ENCODE measurements at places on chromosomes 1 and 21.

- DNase-seq: no peak
These were observed 734 bp upstream of the C1orf210 start for GRCh38 chr1:43286115-43286514.

- DNase-seq: no peak
These were observed 17.6 kb downstream of the NOS1AP start for GRCh38 chr1:162087111-162087510.

GRCh38 chr1:205190845-205191577 is 20.5 kb downstream of the DSTYK start:
- DNase-seq: peak; percentile 50

DNA sequence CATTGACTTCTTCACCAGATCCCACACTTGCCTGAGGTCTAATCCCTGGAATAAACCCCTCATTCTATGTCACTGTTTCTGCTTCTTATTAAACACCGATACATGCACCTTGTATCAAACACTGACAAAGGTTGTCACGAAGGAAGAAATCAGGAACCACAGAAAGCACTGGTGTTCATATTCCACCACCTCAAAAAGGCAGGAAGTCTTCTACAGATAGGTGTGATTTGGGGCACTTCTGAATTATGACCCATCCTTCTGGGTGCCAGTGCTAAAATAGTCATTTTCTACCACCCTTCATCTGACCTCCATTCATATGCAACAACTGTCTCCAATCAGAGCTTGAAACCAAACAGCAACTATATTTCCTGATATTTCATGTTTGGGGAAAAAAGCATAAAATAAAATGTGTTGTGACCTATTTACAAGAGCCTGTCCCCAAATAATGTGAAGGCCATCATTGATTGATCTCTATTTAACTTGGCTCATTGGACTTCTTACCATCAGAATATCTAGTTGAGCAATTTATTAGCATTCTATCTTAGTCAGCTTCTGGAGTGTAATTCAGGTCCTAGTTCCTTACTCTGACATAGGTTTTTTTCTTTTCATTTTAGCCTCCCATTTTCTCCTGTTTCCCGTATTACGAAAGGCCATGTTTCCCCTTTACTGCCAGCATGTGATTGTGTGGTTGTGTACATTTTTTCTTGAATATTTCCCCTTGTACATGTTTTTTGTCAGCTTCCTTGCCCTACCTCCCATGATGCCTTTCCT is 43.1 kb downstream of the DUSP10 start:
- no peak for DNase-seq

DNA sequence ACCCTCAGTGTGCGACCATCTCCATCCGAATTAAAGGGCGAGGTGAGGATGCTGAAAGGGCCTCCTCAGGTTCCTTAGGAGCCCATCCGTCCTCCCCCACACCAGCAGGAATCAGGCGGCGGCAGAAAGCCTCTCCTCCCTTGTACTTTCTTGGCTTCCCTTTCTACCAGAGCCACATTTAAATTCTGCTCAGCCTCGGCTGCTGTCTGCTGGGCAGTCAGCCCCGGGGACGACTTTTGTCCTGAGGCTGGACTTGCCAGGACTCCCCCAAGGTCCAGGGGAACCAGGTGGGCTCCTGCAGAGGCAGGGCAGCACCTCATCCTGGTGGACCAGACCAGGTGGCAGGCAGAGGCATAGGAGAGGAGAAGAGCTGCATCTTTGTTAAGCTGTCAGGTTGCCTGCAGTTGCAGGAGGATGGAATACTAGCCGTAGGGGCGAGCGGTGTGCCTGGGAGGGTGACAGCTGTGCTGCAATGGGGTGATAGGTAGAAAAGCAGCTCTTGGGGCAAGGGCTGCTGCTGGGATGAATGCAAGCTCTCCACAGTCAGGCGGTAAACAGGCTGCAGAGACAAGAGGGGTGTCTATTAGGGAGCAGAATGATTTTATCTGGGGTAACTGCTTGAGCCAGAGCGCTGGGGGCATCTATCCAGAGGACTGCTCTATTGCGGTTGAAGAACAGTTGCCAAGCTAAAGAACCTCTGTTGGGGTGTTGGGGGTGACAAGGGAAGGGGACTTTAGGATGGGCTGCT is 46.2 kb upstream of the WASF2 start:
- DNase-seq: no peak

GRCh38 chr1:53328009-53328461 is at the start of gene LRP8:
Gene LRP8 (minus strand): TSS chr1:53328070. CDS start chr1:53327912, 158 bp downstream.
- peak; percentile 70 for DNase-seq

DNA sequence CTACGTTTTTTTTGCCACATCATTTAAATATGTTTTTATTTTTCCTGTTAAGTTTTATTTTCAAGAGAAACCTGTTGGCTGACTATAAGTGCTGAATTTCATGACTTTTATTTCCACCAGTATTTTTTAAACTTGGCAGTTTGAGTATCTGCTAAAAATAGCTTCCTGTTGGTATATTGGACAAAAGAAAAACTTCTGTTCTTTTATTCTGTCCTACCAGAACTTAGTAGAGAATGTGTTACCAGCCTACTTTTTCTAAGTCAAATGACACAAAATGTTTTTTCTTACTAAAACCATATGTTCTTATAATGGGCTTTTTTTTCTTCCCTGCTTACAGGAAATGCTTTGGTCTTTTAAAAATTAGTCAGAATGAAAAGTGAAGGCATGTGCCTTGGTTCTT is 7.6 kb downstream of the DR1 start:
- DNase-seq: no peak

DNA sequence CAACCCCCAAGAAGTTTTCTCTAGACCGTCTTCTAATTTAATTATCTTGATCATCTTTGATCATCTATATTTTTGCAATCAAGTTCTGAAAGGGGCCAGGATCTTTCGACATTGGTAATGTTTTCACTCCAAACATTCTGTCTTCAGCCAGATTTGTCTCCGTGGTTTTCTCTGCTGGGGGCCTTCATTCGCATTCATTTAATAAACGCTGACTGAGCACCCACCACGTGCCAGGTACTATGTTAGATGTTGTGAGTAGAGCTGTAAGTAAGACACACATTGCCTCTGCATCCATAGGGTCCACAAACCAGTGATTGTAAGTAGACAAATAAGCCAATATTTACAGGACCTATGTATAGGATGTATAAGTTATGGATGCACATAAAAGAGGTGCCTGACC is 134.5 kb upstream of the MROH9 start:
- no peak for DNase-seq

GRCh38 chr1:43442756-43443155 is 11.0 kb downstream of the HYI start:
- no peak for DNase-seq

DNA sequence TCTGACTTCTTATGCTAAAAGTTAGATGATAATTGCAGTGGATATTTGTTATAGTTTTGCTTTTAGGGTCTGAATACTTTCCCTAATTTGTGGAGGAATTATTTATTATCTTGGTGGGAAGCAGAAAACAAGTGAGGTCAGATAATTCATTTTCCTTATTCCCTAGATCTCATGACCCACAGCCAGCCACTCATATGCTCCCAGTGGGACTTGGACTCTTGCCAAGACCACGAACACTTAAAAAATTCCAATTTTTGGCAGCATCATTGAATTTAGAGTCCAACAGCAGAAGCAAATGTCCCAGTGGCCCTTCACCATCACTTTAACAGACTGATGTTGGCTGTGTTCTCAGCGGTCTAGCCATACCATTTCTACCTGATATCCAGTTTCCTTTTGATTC is 204.2 kb downstream of the HMCN1 start:
- DNase-seq: no peak

- no peak for DNase-seq
These were observed 91.4 kb downstream of the OBSCN start for GRCh38 chr1:228299211-228299610.

DNA sequence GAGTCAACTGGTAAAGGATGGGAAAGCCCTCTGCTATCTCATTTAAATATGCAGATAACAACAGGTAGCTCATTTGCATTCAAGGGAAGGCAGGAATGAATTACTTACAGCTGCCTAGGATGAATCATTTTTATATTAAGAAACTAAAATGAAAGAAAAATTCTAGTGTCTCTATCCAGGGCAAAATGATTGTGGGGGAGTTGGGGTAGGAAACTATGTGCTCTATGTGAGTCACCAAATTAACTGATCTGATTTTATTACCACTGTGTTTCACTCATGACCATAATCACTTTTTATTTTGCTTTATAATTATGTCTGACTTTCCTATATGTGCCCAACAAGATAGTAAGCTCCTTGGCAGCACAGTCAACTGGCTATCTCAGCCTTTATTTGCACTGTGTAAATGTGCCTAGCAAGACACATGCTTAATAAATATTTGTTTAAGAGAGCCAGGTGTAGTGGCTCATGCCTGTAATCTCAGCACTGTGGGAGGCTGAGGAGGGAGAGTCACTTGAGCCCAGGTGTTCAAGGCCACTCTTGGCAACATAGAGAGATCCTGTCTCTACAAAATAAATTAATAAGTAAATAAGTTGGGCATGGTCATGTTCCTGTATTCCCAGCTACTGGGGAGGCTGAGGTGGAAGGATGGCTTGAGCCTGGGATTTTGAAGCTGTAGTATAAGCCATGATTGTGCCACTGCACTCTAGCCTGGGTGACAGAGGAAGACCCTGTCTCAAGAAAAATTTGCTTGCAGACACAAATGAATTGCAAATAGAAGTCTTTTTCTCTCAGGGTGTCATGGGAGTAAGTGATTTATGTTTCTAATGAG is 84.1 kb downstream of the SPAG17 start:
- DNase-seq: no peak

- no peak for DNase-seq
These were observed 68.7 kb downstream of the NID1 start for GRCh38 chr1:235996048-235996785.

- DNase-seq: no peak
These were observed 17.9 kb upstream of the FMOD start for GRCh38 chr1:203368624-203369451.

GRCh38 chr1:21749109-21749508 is 33.8 kb downstream of the USP48 start:
- no peak for DNase-seq

GRCh38 chr1:19644395-19644680 is 227 bp downstream of the NBL1 start:
- no peak for DNase-seq

GRCh38 chr21:34704119-34704518 is 35.3 kb downstream of the CLIC6 start:
- DNase-seq: no peak

DNA sequence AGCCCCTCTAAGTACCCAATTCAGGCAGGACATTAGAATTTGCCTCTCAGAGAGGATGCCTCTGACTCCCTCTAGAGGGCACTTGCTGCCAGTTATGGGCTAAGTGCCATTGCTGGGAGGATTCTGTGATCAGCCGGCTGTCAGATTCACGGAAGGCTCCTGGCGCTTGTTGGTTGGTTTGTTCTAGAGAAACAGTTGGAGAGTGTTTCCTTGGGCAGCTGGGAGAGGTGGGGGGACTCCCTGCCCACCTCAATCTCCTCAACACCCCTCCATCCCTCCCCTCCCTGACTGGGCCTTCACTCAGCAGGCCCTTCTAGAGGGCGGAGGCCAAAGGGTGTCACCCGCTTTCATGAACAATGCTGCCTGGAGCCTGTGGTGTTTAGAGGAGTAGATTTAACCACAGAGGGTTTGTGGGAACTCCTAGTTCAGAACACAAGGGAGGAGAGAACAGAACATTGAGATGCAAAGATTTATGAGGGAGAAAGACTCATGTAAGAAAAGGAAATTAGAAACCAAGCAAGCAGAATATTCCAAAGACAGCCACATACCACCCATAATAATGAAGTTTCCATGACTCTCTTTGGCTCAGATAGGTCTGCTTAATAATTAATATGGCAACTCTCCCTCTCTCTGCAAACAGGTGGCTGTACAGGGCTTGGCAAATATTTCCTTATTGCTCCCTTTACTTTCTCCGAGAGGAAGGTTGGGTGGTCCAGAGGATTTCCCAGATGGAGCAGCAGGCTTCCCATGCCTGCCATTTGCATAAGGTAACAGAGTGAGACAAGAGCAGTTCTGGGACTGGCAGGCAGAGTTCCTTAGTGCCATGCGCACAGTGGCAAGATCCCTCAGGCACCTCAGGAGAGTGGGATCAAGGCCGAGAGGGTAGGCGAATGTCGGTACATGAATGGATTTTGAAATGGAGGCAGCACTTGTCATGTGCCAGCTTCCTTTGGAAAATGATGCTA is 30.0 kb upstream of the ACP6 start:
- DNase-seq: peak; percentile 78

DNA sequence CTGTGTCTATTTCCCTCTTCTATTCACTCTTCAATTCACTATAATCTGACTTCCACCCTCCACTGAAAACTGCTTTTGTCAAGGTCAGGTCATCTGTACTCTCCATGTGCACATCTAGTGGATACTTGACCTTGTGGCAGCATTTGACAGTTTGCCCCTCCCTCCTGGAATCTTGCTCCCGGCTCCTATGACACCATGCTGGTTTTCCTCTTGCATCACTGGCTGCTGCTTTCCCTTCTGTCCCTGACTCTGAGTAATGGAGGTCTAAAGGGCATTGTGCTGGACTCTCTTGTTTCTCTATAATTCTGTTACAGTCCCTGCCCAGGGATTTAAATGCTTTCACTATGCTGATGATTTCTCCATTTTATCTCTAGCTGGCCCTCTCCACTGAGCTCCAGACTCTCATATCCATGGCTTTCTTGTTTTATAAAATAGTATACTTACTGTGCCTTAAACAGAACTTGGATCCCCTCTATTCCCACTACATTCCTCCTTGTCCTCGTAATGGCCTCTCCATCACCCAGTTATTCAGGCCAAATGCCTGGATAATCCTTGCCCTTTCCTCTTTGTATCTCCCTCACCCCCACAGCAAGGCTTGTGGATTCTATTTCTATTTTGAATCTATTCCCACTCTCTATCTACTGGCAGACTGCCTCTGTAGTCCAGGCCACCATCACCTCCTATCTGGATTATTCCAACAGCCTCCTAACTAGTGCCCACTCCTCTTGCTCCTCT is 36.8 kb upstream of the PODN start:
- peak; percentile 42 for DNase-seq

GRCh38 chr1:55280731-55281130 is 65.6 kb upstream of the USP24 start:
- DNase-seq: no peak

- no peak for DNase-seq
These were observed 35.6 kb downstream of the CAMSAP2 start for GRCh38 chr1:200774311-200774710.

- DNase-seq: no peak
These were observed 443.9 kb downstream of the KIF26B start for GRCh38 chr1:245598524-245599305.

DNA sequence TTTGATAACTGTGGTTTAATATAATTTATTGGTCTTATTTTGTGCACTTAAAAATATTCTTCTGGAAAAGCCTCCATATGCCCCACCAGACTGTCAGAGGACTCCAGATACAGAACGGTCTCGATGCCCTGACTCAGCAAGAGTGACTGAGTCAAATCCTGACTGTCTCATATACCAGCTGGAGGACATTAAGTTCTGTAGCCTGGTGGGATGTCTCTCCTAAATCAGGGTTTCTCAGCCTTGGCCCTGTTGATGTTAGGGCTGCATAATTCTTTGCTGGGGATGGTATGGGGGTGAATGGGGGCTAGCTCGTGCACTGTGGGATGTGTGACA is 67.7 kb upstream of the TLR5 start:
- DNase-seq: no peak

All from ACHN (cell line).